Activated CD8-positive, alpha-beta memory T cell treated with anti-CD3 and anti-CD28 coated beads for 36 hours (primary cell): ENCODE measurements at places on chromosomes 2 and 18. TPM values are rescaled to one million over a fixed set of nuclear protein-coding genes. Genes with fewer than 3 reads are reported as not detected.

Gene ATP8B1
- total RNA-seq, result 0.15 TPM

Gene TEX44
- not detected for total RNA-seq

Gene ASXL3
- total RNA-seq, result not detected

Gene MEP1B
- not detected for total RNA-seq

Gene DCDC2C
- total RNA-seq, result not detected

Gene ANKRD30BL
- not detected for total RNA-seq

Gene HOXD12
- not detected for total RNA-seq

Gene NEU2
- total RNA-seq, result not detected

Gene SIX3
- not detected for total RNA-seq

Gene PRKCE
- 7.0 TPM for total RNA-seq

Gene CDH7
- total RNA-seq, result not detected

Gene RBM44
- total RNA-seq, result 0.34 TPM

Gene MIB1
- 41.9 TPM for total RNA-seq

Gene ALPI
- total RNA-seq, result not detected

Gene MROH2A
- not detected for total RNA-seq

Gene UGT1A1
- not detected for total RNA-seq

Gene FSIP2
- total RNA-seq, result not detected

Gene ACTG2
- 0.13 TPM for total RNA-seq

Gene NCKAP5
- total RNA-seq, result not detected

Gene CEBPZOS
- total RNA-seq, result 42.7 TPM

Gene ZNF521
- total RNA-seq, result not detected

Gene NFATC1
- total RNA-seq, result 73.6 TPM

Gene ALPP
- total RNA-seq, result not detected

Gene GPD2
- total RNA-seq, result 51.8 TPM

Gene DUSP11
- 32.1 TPM for total RNA-seq

Gene PPIL3
- total RNA-seq, result 41.7 TPM

Gene PREPL
- 36.6 TPM for total RNA-seq

Gene RBM43
- total RNA-seq, result 1.9 TPM

Gene G6PC2
- total RNA-seq, result not detected

Gene SNED1
- total RNA-seq, result 0.53 TPM
